ENCODE measurements at places on chromosomes 4 and X. TPM values are rescaled to one million over a fixed set of nuclear protein-coding genes. Genes with fewer than 3 reads are reported as not detected.

MTNR1A gene
- not detected for polyA plus RNA-seq

HMGN5 gene
- polyA plus RNA-seq, result 8.3 TPM

BEX3 gene
- 616 TPM for polyA plus RNA-seq

GRCh38 chr4:3069661-3070199, 4.6 kb downstream of the HTT-AS start:
- H3K4me1 ChIP-seq, result no peaks in the 10 kb centered on the region
- H3K27ac ChIP-seq, result no peak overlapping the region
- DNase-seq, result no peak
- no peak overlapping the region for H3K4me3 ChIP-seq

GRCh38 chr4:6245246-6246169, 24.1 kb upstream of the WFS1 start:
- H3K4me1 ChIP-seq, result peaks cover 8% of the 10 kb centered on the region
- H3K4me3 ChIP-seq, result peak overlapping the region; percentile 41
- H3K36me3 ChIP-seq, result no peaks in the 10 kb centered on the region
- H3K27ac ChIP-seq, result peak overlapping the region; percentile 24

DNA sequence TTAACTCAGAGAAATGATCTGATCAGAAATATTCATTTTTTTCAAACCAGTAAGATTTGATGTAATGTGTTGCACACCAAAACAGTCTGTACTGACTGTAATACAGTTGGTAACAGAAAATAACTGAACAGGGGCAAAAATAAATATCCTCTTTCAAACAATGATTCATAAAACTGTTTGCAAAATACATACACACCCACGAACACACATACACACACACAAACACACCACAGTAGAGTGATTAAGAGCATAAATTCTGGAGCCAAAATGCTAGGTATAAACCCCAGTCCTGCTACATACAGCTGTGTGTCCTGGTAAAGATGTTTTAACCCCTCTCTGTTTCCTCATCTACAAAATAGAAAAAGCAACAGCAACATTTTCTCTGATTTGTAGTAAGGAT, 376.6 kb downstream of the PDGFC start:
- H3K27me3 ChIP-seq, result no peaks in the 10 kb centered on the region
- no peak for DNase-seq
- no peak overlapping the region for H3K27ac ChIP-seq
- H3K4me1 ChIP-seq, result no peaks in the 10 kb centered on the region
- H3K36me3 ChIP-seq, result no peaks in the 10 kb centered on the region

GRCh38 chr4:188665491-188666457, 526.5 kb downstream of the TRIML1 start:
- H3K4me1 ChIP-seq, result no peaks in the 10 kb centered on the region
- peak; percentile 19 for DNase-seq
- H3K27ac ChIP-seq, result peak overlapping the region; percentile 20
- no peak overlapping the region for H3K4me3 ChIP-seq
- H3K36me3 ChIP-seq, result no peaks in the 10 kb centered on the region

DNA sequence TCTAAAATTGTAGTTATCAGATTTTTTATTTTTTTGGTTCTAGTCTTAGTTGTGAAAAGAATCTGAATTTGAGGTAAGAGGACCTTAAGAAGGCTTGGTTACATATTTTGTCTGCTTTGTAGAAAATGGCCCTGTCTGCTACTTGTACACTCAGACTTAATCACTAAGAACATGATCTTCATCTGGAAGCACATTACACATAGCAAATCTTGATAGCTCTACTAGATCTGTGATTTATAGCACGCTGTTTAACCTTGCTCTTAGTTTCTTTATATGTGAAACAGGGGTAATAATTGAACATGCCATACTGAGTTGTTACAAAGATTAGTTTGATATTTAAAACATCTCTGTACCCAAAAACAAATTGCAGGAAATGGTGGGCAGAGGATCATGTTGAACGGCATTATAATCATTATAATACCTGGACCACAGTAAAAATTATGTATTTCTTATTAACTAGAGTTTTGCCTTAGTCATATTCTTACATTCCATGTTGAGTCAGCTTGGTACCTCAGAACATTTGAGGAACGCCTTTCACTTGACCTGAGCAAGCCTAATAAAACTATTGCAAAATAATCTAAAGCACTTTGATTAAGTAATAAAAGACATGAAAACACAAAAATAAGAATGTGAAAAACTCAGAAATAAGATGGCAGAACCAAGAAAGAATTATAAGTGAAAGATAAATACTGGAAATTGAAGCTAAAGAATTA, 738.0 kb upstream of the AADAT start:
- no peak overlapping the region for H3K4me3 ChIP-seq
- DNase-seq, result no peak
- no peaks in the 10 kb centered on the region for H3K36me3 ChIP-seq
- H3K27me3 ChIP-seq, result no peaks in the 10 kb centered on the region
- H3K27ac ChIP-seq, result no peak overlapping the region
- no peaks in the 10 kb centered on the region for H3K4me1 ChIP-seq

DNA sequence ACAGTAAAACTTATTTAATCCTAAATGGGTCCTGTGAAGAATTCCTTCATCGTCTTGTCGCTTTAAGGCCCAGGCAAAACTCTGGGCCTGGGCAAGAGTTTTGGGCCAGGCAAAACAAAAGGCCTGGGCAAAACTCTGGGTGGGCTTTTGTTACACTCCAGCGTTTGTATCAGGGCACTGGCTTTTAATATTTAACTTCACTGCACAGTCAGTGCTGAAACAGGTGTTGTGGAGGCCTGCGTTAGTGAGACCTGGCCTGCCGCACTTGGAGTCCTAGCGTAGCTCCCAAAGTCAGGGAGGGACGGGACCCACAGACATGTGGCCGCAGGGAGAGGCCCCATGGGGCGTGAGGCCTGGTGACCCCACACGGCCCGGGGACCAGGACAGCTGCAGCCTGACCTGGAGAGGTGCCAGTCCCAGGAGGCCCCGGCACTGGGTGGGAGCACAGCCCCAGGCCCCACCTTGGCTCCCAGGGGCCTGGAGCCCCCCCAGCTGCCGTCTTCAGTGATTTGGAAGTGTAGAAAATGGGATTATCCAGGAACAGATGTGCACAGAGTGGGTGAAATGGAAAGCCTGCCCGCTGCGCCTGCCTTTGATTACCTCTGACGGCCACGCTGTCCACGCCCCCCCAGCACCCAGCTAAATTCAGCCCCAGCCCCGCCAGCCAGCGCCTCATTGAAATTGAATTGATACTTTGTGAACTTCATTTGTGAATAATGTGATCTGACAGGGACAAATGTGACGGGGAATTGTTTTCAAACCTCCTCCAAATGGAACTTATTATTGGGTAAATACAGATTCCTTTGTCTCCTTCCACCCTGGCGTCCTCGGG, 132.9 kb upstream of the NKX1-1 start:
- peaks cover 9% of the 10 kb centered on the region for H3K4me1 ChIP-seq
- H3K27ac ChIP-seq, result no peak overlapping the region
- no peaks in the 10 kb centered on the region for H3K27me3 ChIP-seq
- H3K4me3 ChIP-seq, result no peak overlapping the region
- DNase-seq, result no peak

DNA sequence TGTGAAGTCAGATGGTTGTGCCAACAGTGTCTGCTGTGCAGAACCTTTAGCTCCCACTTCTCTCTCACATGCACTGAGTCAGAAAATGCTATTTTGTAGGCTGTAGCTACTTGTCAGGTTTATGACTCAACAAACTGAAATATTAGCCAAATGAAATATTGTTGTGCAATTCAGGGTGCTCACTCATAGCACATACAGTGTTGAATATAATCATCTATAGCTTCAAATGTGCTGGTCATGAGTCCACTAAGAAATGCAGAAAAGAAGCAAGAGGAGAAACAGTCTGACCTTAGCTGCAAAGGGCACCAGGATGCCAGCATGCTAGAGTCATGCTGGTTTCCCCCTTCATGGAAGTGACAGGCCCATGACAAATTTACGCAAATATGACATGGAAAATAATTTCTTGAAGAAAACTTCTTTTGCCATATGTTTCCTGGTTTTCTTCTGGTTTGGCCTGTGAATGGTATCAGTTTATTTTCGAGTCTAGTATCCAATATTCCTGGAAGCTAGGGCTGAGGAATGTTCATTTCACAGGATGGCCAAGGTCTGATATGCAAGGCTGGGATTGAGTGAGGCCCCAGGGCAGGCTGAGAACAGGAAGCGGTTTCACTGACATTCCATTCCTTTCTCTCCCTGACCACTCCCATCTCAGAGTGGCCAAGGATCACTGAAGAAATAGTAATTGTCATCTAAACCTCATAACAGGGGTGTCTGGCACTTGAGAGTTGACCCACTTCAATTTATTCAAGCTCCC, 10.3 kb upstream of the CXCL2 start:
- peak overlapping the region; percentile 90 for H3K27ac ChIP-seq
- peaks cover 32% of the 10 kb centered on the region for H3K4me1 ChIP-seq
- H3K36me3 ChIP-seq, result no peaks in the 10 kb centered on the region

DNA sequence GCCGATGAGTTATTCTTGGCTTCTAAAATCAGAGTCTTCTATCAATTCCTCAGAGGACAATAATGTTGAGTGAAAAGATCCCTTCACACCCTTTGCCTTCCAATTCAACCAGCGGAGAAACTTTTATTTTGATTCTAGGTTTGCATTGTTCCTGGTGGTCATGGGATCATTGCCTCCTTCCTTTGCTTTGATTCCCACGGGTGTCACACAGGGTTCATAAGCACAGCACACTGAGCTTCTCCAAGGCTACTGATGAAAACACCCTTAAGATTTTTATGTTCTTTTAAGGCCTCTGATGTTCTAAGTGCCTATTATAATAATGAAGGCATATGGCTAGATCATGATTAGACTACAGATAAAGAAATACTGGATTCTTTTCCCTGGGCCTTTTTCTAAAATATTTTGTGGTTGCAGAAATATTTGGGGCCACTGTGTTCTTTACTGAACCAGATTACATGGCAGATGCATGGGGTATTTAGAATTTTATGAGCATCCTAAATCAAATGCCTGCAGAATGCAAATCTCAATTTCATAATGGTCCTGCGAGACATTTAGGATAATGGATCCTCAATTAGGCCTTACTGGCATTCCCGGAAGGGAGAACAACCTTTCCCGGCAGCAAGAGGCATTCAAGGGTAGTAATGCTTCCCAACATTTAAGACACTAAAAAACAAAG, 43.9 kb upstream of the FGFBP2 start:
- H3K36me3 ChIP-seq, result no peaks in the 10 kb centered on the region
- H3K27me3 ChIP-seq, result no peaks in the 10 kb centered on the region
- H3K27ac ChIP-seq, result no peak overlapping the region
- H3K4me1 ChIP-seq, result no peaks in the 10 kb centered on the region
- DNase-seq, result no peak
- no peak overlapping the region for H3K4me3 ChIP-seq

DNA sequence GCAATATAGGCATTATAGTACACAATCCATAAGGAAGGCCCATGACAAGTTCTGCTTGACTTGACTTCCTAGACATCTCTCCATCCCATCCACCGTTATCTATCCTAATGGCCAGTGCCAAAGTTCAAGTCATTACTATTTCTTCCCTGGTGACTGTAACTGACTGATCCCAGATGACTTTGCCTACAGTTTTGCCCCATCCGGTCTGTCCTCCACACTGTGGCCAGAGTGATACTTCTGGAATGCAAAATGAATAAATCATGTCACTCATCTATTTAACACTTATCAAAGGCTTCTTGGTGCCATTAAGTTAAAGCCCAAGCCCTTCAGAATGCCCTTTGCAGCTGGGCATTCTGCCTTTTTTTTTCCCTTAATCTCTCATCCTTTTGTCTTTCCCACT, 130.8 kb downstream of the PPARGC1A start:
- H3K27me3 ChIP-seq, result no peaks in the 10 kb centered on the region
- no peak overlapping the region for H3K27ac ChIP-seq
- H3K4me1 ChIP-seq, result no peaks in the 10 kb centered on the region

All from hepatocyte (in vitro differentiated cells).